ENCODE measurements at places on chromosomes 13 and 19. TPM values are rescaled to one million over a fixed set of nuclear protein-coding genes. Genes with fewer than 3 reads are reported as not detected.
A peak's percentile ranks its signal among the peaks of the same experiment; 100 is the strongest.

GRCh38 chr13:34620074-34620850 is 321.8 kb upstream of the NBEA start:
- no peak for DNase-seq

- DNase-seq: peak; percentile 89
These were observed 915 bp downstream of the SHC2 start for GRCh38 chr19:459724-460511.

DNA sequence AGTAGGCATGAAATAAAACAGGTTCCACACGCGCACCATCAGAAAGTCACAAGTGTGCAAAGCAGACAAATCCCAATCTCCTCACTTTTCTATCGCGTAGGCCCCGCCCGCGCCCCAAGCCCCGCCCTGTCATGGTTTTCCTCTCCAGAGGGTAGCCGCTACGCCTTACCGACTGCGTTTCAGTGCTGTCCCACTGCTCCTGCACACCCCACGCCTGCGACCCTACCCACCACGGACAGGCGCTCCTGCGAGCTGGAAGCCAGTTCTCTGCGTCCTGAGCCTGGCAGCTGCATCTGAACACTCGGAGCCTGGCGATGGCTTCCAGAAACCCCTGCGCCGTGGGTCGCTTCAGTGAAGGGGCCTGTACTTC is 379 bp upstream of the ZNF470 start:
- DNase-seq: peak; percentile 71

DNA sequence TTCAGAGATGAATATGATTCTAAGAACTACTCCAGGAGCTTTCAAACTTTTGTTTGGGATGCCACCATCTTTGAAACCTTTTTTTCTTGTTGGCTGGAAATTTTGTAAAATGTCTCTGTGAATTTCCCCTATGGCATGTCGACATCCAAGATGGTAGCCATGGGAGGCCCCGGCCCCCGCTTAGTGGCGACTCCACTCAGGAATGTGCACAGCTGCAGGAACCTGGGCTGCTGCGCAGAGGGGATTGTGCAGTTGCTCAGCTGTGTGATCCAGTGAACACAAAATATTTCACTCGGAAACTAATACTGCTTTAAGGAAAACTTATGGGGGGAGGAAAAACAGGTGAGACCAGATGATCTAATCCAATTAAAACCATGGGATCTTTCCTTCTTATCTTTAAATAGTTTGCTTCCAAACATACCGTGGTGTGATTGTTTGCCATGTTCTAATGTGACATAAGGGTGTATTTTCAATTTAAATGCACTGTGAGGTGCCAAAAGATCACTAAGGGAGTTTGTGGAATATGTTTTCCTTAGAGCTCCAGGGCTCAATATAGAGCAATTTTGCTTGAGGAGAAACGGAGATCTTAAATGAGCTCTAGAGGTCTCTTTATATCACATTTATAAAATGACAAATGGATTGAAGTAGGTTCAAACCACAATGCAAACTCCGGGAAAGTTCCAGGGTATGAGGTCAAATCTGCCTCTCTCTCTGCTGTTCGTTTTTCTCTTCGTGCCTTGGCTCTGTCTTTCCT is 497.7 kb downstream of the FGF9 start:
- no peak for DNase-seq

- DNase-seq: no peak
These were observed 2.6 kb upstream of the TIMM13 start for GRCh38 chr19:2429917-2430535.

DNA sequence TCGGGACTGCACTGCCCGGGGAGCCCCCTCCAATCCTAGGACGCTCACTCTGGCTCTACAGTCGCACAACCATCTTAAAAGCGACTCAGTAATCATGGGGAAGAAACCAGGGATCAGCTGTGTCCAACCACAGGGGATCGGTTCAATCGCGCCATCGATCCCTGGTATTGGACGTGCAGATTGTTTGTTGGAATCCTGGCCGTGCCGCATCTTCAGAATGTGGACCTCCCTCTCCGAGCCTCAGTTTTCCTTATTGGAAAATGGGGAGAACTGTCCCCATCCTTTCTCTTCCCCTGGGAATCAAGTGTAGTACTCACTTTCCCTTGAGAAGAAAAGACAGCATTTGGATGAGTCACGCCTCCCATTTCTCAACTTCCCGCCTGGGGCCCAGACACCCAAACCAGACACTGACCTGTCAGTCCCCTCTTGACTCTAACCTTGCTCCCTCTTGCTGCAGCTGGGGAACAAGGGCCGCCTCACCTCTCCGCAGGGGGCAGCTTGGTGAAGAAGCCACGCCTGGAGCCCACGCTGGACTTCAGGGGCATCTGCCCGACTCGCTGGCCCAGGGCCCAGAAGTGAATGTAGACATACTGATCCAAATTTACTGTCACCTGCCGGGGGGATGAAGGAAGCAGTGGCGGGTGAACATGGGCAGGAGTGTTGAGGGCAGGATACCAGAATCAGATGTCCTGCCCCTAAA is 17.6 kb downstream of the EMP3 start:
- no peak for DNase-seq

GRCh38 chr13:95479731-95480130 is 72.8 kb upstream of the CLDN10 start:
- no peak for DNase-seq

DNA sequence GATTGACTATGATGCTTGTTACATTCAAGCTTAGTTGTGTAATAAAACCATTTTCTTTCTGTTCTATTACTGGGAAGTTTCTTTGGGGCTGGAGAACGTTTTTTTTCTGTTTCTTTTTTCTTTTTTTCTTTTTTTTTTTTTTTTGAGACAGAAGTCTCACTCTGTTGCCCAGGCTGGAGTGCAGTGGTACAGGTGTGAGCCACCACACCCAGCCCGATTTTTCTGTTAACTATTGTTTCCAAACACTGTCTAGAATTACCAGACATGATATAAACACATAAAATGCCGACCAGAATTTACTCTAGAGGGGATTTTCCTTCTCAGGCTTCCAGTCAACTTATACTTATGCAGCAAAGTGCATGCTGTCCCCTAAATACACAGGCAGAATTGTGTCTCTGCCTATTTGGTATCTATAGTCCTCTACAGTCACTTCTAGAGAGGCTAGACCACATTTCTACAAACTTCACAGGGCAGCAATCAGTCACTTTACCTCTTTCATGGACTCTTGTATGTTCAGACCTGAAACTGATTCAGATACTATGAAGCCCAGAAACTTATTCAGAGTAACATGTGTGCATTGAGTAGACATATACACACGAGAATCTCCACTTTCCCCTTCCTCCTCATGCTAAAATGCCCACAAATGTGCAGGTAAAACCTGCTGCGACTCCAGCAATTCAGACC is 121.2 kb downstream of the ZNF737 start:
- DNase-seq: no peak

- no peak for DNase-seq
These were observed 80.1 kb downstream of the SLC7A1 start for GRCh38 chr13:29515372-29515771.

DNA sequence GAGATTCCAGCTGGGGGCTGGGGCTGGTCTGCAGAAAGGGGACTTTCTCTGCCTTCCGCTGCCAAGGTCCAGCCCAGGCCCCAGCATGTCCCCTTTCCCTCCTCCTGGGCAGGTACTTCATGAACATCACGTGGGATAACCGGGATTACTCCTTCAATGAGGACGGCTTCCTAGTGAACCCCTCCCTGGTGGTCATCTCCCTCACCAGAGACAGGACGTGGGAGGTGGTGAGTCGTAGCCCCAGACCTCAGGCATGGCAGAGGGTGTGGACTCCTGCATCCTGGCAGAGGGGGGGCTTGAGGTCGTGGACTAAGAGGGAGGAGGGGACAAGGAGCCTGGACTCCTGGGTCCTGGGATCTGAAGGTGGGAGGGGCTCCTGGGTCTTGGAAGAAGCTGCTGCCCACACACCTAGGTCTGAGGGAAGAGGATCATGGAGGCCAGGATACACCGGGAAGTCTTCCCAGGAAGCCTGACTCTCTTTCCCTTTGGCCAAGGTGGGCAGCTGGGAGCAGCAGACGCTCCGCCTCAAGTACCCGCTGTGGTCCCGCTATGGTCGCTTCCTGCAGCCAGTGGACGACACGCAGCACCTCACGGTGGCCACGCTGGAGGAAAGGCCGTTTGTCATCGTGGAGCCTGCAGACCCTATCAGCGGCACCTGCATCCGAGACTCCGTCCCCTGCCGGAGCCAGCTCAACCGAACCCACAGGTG is 20.6 kb downstream of the GRIN2D start:
- DNase-seq: no peak

GRCh38 chr13:98906746-98907502 is 70.9 kb downstream of the DOCK9 start:
- no peak for DNase-seq

- DNase-seq: no peak
These were observed 28.5 kb downstream of the FBN3 start for GRCh38 chr19:8120636-8121480.

GRCh38 chr19:13621413-13621812 is 115.1 kb upstream of the CACNA1A start:
- no peak for DNase-seq

GRCh38 chr13:34241332-34241731 is 423.4 kb downstream of the RFC3 start:
- no peak for DNase-seq

DNA sequence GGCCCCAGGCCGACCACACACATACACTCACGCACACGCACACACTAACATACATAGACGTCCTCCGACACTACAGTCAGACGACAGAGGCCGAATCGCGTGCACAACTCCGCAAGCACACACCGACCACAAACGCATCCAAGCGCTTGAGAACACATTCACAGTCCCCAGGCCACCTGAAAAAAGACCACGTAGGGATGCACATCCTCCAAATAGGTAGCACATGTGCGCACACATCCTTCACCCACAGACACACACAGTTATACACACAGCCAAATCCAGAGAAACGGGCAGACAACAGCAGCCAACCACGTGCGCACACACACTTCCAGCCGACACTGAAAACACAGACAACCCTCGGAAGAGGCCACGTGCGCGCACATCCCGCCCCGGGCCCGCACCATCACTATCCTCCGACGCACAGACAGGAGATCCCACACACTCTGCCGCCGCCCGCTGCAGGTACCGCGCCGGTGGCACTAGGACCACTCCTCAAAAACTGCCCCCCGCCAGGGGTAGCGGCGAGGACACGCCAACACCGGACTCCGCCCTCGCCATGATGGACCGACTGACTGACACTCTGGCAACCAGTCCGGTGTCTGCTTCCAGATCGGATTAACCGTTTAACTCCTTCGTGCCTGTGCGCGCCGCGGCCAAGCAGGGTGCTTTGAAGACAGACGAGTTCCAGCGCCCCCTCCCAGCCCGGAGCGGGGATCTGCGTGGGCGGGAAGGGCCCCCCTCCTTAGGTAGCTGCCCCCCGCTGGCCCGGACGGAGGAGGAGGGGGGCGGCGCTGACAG is 493 bp upstream of the PDE4A start:
- DNase-seq: no peak

GRCh38 chr19:29620931-29621351 is 14.9 kb downstream of the POP4 start:
- DNase-seq: no peak

DNA sequence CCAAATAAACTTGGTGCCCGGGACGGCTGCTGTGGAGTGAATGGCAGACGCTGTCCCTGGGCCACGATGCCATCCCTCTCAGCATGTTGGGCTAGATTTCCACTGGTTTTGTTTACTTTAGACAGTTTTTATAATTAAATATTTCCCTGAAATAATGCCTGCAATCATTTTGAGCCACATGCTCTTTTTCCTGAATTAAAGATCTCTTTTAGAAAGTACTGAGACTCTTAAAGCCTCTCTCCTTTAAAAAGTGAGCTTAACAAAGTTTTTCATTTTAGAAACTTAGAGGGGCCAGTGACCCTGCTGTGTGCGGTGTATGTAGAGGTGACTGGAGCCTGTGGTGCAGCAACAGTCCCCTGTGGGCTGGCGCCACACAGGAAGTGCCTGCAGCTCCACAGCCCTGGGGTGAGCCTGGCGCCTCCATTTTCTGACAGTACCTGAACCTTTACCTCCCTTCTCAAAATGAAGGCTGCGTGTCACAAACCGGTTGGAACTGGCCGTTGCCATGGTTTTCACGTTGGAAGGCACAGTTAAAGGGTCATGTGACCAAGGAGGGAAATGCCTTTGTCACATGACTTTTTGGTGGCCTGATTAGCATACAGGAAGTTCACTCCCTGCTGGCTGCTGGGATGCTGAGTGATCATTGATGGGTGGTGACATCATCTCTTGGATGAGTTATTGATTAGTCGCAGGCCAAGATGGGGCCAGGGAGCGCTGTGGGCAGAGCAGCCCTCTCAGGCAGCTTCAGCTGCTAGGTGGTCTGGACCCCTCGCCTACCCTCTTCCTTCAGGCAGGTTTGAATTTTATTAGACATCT is 26.3 kb downstream of the TSSK6 start:
- DNase-seq: peak; percentile 88

- DNase-seq: peak; percentile 53
These were observed 17.5 kb upstream of the PROZ start for GRCh38 chr13:113140677-113141600.

DNA sequence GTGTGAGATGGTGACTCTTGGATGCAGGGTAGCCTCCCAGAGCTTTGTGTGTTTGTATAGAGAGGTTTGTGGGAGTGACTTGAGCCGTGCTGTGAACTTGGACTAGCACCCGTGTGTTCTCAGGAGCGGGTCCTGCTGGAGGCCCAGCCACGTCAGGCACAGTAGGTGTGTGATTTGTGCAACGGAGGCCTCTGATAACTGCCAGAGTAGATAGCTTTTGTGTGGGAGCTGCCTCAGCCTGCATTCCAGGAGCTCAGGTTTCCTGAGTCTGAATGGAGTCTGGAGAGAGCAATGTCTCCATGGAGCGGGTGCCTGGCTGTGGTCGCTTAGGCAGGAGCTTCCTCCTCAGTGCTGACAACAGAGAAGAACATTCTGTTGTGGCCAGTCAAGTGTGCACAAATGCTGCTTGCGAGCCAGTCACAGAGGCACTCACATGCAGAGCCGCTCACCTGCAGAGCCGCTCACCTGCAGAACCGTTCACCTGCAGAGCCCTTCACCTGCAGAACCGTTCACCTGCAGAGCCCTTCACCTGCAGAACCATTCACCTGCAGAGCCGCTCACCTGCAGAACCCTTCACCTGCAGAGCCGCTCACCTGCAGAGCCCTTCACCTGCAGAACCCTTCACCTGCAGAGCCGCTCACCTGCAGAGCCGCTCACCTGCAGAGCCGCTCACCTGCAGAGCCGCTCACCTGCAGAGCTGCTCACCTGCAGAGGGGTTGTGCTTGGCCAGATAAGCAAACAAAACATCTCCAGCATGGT is 32.6 kb downstream of the TFDP1 start:
- DNase-seq: no peak

ERF gene
- total RNA-seq: 19.7 TPM

ZNF582 gene
- total RNA-seq: 5.5 TPM

ACER1 gene
- total RNA-seq: not detected

CEACAM6 gene
- total RNA-seq: 0.27 TPM

ATP8B3 gene
- 3.9 TPM for total RNA-seq

KLF2 gene
- total RNA-seq: 21.4 TPM

Data from sigmoid colon (tissue), 7 donors.